CD4-positive, alpha-beta T cell treated with Interleukin-6 at 100 ng/mL for 8 hours (primary cell): ENCODE measurements at places on chromosomes 4 and X.

DNA sequence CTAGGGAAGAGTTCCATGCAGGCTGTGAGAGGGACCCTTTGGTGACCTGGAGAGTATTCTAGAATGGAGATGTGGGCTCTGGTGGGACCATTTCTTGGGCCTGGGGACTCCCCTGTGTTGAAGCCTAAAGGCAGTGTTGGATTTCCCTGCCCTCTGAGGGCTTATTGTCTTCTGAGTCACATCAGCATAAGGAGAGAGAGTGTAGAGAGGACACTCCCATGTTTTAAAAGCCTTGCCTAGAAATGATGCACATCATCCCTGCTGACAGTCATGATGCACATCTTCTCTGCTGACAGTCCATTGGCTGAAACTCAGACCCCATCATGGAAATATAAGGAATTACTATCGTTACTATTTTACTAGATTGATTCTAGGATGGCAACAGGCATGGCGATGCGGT lies 51.9 kb downstream of the FAM114A1 start:
- DNase-seq = no peak

DNA sequence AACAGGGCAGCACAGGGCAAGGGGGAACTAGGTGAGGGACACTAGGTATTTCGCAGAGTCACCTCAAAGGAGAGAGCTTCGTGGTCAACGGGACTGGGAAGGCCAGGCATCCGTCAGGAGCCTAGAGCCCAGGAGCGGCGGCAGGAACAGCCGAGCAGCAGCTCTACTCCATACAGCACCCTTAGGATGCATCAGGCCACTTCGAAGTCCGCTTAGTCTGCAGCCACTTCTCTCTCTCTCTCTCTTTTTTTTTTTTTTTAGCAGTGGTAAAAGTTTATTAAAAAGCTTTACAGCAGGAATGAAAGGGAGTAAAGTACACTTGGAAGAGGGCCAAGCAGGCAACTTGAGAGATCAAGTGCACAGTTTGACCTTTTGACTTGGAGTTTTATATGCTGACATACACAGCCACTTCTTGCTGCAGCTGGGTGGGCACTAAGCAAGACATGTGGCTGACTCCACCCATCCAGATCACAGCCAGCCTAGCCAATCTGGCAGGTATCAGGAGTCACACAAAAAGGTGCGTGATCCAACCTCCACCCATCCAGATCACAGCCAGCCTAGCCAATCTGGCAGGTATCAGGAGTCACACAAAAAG lies 209.7 kb upstream of the RADX start:
- DNase-seq = no peak

- no peak for DNase-seq
These were observed 313.1 kb upstream of the ANXA10 start for GRCh38 chr4:167779280-167779679.

- no peak for DNase-seq
These were observed 24.9 kb upstream of the MTM1 start for GRCh38 chrX:150543230-150544155.

DNA sequence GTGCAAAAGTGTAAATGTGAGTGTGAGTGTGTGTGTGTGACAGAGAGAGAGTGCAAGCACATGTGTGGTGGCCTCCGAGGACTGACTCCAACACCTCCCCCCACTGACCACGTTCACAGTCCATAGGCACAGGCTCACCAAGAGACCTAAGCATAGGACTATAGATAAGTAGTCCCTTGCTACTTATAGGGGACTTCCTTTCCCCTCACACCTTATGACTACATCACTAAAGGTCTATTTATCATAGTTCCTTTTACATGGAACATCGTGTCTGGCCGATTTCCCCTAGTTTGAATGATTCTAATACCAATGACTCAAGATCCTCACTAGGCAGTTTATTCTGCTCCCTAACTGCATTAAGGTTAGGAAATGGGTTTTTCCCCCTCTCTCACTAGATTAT lies 17.8 kb downstream of the FRMPD3 start:
- no peak for DNase-seq

GRCh38 chr4:47525154-47525819 lies 40.2 kb downstream of the ATP10D start:
- DNase-seq = no peak

- peak; percentile 60 for DNase-seq
These were observed 49.4 kb downstream of the RTL9 start for GRCh38 chrX:110407910-110408545.

DNA sequence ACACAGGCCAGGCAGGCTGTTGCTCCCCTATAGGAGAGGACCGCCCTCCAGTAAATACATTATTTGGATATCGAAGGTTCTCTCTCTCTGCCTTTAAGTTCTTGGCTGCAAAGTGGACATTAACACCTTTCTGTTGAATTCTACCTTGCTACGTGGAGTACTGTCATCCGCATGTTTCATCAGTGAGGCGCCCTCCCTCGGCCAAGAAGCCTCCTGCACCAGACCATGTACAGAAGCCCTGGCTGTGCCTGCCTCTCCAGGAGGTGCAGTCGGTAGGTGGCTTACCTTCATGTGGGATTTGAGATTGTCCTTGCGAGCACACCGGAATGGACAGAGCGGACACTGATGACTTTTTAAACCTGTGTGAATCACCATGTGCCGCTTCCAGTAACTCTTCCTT lies 46.7 kb downstream of the ZNF827 start:
- DNase-seq = no peak

DNA sequence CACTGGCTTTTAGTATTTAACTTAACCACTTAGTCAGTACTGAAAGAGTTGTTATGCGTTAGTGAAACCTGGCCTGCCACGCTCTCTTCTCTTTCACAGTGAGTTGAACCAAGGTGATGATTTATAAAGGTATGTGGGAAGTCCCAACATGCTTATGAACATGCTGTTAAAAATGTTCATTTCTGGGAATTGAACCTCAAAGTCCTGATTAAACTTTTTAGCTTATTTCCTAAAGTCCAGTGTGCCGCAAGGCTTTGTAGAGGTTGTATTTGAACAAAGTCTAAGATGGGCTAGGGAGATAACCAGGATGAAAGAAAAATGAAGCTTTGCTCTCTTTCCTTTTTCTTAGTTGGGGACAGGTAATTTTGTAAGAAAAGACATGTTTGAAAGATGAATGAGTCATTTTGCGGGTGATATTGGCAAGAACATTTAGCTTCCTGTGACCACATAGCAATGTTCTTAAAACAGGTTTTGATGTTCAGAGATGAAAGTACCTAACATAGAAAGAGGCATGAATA lies 270.3 kb downstream of the DTHD1 start:
- no peak for DNase-seq

GRCh38 chr4:76053730-76054129 lies 17.9 kb upstream of the CXCL11 start:
- no peak for DNase-seq

GRCh38 chrX:153517423-153517822 lies at the start of gene ATP2B3:
Gene ATP2B3 (plus strand): TSS chrX:153517642. CDS start chrX:153536248, 18,606 bp downstream.
- DNase-seq = no peak

DNA sequence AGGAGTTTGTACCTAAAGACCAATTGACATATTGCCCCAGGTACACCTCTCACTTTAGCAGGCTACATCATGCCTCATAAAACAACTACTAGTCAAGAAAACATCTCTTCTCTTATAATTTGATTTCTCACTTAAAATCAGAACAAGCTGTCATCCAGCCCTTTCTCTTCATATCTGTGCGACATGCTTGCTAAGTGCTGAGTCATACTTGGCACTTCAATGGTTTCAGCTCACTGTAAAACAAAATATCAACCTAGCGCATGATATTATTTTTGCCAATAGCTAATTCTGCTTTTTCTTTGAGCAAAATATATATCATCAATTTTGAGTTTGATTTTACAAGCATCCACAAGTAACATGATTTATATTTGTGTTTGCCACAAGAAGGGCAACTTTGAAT lies 27.9 kb upstream of the FUNDC1 start:
- DNase-seq = no peak

GRCh38 chr4:105715692-105716278 lies 7.2 kb downstream of the GSTCD start:
- peak; percentile 2 for DNase-seq

DNA sequence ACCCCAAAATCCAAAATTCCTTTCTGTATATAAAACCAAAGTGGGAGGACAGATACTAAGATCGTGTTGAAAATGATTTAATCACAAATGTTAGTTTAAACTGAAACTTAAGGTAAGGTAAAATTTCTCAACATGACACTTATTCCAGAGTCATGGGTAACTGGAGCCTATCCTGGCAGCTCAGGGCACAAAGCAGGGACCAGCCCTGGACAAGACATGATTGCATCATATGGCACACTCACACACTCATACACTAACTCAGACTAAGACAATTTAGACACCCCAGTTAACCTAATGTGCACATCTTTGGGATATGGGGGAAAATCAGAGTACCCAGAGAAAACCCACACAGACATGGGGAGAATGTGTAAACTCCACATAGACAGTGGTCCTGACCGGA lies 244.1 kb upstream of the TEX13A start:
- DNase-seq = no peak

- DNase-seq = no peak
These were observed 72.4 kb downstream of the FRAS1 start for GRCh38 chr4:78129383-78130108.

- peak; percentile 35 for DNase-seq
These were observed 28.1 kb upstream of the MAN2B2 start for GRCh38 chr4:6546681-6547447.

DNA sequence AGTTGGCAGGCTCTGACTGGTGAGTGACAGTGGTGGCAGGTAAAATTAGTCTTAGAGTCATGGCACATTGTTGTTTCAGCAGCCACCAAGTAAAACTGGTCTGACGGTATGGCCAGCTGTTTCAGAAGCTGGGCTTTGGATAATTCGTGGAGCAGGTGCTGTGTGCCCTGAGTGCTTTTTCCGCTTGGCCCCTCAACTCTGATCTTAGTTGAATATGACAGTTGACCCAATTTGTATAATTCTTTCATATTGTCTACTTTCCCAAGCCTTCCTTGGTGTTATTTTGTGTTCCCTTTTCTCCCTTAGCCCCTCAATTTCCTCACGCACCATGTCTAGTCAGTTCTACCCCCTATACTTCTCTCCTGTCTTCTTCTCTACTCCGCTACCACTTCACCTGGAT lies 32.0 kb downstream of the CDS1 start:
- no peak for DNase-seq

GRCh38 chrX:56762707-56763555 lies 33.9 kb downstream of the NBDY start:
- DNase-seq = no peak

DNA sequence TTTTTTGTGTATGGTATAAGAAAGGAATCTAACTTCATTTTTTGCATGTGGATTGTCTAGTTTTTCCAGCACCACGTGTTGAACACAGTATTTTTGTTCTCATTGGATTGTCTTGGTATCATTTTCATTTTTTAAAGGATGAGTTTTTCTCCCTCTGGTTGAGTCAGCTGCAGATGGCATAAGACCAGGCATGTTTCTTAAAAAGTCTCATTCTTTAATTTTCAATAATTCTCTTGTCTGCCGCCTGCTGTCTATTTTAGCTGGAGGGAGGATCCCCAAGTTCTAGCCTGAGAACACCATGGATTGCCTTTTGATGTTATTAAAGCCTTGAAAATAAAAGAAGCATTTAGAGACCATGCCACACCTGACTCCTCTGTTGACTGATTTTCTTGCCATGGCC lies 263.8 kb downstream of the ARHGAP24 start:
- DNase-seq = no peak

DNA sequence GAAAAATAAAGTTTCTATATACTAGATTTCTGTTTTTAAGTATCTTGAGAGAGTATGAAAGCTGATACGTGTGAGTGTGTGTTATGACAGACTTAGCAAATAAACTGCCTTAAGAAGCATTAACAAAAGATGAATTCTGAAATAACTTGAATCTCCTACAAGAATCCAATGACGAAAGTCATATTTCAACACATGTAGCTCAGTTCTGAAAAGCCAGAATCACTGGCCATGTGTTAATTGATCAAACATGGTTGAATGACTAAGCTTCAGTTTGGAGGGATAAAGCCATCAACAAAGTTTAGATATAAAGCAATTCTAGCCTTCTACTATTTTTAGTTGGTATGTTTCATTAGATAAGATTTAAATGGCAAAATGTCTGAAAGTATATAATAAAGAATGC lies 88.5 kb upstream of the ETNPPL start:
- DNase-seq = no peak

GRCh38 chr4:1762264-1763010 lies 30.7 kb upstream of the FGFR3 start:
- DNase-seq = no peak

- no peak for DNase-seq
These were observed 3.0 kb upstream of the NXT2 start for GRCh38 chrX:109533631-109534030.

- DNase-seq = no peak
These were observed 136.8 kb downstream of the TET2 start for GRCh38 chr4:105283501-105283900.

DNA sequence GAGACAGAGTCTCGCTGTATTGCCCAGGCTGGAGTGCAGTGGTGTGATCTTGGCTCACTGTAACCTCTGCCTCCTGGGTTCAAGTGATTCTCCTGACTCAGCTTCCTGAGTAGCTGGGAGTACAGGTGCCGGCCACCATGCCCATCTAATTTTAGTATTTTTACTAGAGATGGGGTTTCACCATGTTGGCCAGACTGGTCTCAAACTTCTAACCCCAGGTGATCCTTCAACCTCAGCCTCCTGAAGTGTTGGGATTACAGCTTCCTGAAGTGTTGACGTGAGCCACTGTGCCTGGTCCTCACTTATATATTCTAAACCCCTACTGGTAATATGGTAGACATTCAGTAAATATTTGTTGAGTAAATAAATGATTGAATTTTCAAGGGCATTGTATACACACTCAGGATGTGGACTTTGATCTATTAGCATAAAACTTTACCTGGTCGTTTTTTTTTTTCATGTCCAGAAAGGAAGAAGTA lies 33.0 kb downstream of the MTHFD2L start:
- DNase-seq = no peak

- DNase-seq = no peak
These were observed 561.3 kb upstream of the GRIA3 start for GRCh38 chrX:122622795-122623194.

- DNase-seq = no peak
These were observed 231.0 kb downstream of the DACH2 start for GRCh38 chrX:86379209-86379608.

DNA sequence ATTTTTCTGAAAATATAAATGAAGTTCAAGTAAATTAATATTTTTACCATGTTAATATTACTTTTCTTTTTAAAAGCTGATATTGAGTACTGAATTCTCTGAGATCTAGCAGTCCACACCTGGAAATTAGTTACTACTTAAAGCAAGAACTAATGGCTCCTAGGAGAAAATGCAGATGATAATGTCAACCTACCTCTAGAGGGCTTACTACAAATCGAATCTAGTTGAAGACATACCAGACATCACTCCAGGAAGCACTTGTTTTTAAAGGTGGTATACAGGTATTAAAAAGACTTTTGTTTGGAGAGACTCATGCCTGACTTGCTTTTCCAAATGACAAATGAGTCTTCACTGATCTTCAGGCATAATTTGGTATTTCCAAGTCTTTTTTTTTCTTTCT lies 516.4 kb upstream of the BOD1L1 start:
- no peak for DNase-seq
